ENCODE measurements at places on chromosomes 4 and X.

DNA sequence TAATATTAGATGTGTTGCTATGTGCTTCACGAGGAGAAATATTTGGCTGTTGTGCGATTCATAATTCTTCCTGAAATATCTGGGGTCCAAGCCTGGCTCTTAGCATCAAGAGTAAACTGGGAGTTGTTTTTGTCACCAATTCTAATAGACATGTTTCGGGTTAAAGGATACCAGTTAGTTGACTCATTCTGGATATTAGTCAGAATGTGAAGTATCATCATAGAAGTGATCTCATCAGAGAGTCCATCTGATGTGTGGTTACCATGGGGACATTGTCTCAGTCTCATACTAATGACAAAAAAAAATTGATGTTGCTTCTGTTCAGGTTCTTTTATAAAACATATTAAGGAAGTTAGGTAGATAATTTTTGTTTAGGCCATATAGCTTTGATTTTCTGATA, 57.2 kb upstream of the MTMR1 start:
- DNase-seq: peak; percentile 70

DNA sequence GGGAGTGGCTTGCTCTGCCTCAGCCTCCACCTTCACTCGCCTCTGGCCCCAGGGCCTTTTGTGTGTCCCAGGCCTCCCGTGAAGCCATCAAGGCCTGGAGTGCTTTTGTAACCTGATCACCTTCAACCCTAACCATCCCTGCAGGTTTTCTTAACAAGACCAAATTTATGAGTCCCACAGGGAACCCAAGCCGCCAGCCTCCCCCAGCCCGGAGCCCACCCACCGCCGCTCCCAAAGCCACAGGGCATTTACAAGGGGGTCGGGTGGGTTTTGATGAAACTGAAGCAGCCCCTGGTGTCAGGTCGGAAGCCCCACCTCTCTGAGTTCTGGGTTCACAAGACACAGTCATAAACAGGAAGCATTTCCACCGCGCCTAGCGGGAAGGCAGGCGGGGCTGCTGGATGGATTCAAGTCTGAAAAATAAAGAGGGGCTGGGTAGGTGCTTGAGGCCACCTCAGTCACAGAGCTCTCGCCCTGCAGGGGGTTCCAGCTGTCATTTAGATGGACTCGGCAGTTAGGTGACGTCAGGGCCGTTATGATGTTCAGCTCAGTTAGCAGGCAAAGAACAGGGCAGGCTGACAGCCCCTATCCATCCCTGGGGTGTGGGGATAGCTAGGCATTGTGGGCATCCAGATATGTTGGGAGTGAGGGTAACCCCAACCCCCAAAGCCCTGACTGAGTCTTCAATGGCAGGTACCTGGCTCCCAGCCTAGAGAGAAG, 128.5 kb downstream of the BCOR start:
- peak; percentile 16 for DNase-seq

- DNase-seq: no peak
These were observed 110.6 kb downstream of the NEXMIF start for GRCh38 chrX:74814681-74815080.

- peak; percentile 24 for DNase-seq
These were observed 253.6 kb downstream of the PPP1R2C start for GRCh38 chrX:42524379-42524778.

GRCh38 chr4:185201977-185202962, 1.5 kb downstream of the CFAP97 start:
- DNase-seq: peak; percentile 45

- DNase-seq: no peak
These were observed 10.6 kb downstream of the NYX start for GRCh38 chrX:41457613-41458192.

DNA sequence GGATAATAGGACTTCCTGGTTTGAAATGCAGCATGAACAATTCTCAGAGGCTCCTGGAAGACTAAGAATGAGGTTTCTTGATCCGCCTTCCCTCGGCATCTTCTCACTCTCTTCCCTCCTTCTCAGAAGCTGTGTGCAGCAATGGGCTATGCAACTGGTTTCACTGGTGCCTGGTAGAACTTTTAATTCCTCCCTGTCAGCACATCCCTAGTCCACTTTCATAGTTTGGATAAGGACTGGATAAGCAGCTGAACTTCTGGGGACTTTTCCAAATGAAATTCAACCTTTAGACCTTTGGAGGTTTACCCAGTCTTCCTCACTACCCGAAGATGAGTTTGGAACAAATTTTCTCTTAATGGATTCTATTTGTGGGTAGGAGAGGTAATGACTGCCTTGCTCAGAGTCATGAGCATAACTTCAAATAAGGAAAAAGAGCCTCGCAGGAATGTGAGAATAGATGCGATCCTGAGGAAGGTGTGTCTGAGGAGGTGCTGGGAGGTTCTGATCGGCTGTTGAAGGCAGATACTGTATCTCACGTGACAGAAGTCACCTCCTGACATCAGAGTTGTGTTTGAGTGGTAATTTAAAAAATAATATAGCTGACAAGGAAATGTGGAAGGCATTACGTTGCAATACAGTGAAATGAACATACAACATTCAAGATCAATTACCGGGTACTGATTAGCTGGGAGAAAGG, 56.0 kb upstream of the HAND2 start:
- DNase-seq: no peak

GRCh38 chr4:162403419-162403818, 239.6 kb upstream of the FSTL5 start:
- DNase-seq: no peak

GRCh38 chr4:177263818-177264217, 45.9 kb upstream of the NEIL3 start:
- no peak for DNase-seq

DNA sequence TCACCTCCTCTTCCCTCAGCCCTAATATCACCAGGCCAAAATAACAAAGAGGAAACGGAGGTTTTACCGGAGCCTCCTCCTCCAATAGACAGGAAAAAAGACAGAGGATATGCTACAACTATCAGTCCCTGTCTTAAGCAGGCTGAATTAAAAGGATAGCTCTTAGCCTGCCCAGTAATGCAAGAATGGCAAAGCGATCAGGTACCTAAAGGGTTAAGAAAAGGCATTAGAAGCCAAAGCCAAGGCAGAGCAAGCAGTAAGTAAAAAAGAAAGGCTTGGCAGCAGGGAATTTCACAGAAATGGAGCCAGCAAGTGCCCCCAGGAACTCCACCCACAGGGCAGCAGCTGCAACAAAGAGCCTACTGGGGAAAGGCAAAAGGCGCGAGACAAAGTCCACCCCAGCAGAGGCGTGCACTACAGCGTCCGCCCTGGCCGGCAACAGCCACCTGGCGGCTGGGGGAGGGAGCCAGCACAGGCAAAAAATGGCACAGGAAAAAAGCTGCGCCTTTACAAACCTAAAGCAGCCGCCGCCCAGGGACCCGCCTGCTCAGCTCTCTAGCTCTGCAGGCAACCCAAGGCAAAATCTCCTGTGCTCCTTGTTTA, 220.6 kb upstream of the ZC4H2 start:
- DNase-seq: no peak

- DNase-seq: no peak
These were observed 118.6 kb upstream of the VCX3B start for GRCh38 chrX:8346060-8346459.

DNA sequence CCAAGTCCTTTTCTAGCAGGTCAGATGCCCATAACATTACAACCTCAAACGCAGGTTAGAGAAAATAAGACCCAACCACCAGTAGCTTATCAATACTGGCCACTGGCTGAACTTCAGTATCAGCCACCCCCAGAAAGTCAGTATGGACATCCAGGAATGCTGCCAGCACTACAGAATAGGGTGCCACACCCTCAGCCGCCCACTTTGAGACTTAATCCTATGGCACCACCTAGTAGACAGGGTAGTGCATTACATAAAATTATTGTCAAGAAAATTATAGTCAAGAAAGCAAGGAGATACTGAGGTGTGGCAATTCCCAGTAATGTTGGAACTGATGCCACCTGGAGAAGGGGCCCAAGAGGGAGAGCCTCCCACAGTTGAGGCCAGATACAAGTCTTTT, 19.9 kb upstream of the TRIM61 start:
- DNase-seq: peak; percentile 30

DNA sequence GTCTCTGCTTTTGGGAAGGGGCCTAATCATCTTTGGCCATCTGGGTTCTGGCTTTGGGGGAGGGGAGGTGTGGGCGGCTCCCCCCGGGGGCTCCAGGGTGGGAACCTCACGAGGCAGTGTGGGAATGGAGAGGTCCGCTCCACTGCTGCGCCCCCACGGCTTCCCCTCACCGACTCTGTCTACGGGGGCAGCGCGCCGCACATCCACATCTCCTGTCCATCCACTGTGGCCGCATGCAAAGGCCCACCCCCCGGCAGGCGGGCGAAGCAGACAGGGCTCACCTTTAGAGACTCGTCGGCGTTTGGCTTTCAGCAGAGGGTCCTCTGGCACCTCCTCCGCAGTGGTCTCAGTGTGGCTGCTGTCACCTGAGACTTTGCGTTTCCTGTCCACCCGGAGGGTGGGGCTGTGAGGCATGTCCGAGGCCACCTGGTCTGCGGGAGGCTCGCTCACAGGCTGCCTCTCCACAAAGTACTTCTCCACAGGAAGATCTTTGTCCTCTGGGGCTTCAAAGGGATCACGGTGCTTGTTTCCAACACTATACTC, 33.6 kb downstream of the BCOR start:
- DNase-seq: no peak

DNA sequence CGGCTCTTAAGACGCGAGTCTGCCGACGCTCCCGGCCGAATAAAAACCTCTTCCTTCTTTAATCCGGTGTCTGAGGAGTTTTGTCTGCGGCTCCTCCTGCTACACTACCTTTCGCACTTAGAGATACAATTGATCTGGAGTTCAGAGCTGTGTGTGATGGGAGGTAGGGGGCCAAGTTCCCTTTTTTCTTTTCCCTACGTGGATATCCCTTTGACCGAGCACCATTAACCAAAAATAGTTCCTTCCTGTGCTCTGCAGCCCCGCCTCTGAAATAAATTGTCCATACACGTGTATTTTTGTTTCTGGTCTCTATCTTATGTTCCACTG, 555 bp upstream of the PGM2 start:
- DNase-seq: no peak

DNA sequence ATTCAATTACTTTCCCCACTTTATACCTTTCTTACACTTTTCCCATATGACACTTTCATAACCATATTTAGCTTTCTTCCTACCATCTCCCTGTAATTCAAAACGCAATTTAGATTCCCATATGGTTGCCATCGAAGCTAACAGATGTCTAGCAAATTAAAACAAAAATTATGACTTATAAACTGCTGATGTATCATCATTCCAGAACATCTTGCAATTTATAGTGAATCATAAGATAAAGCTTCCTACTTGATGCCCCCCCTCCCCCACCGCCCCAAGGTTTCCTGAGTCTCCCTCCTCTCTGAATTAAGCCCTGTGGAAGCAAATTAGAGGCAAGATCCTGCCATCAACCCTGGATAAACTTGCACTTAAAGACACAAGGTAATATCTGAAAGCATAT, 5.4 kb downstream of the TSPAN5 start:
- DNase-seq: peak; percentile 64

DNA sequence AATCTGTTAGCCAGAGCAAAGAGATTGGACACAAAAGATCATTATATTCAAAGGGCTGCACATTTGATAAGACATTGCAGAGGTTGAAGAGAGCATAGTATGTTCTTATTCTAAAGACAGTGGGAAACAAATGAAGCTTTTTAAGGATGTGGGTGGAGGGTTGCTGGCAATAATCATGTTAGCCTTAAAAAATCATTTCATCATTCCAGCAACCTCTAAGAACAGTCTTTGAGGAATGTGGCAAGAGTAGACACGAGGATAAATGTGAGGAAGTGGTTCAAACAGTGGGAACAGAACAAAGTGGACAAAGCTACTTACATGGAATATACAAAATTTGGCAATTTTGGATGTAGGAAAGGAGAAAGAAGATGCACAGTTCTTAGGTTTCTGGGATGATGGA, 167.3 kb upstream of the SPRY1 start:
- DNase-seq: no peak

DNA sequence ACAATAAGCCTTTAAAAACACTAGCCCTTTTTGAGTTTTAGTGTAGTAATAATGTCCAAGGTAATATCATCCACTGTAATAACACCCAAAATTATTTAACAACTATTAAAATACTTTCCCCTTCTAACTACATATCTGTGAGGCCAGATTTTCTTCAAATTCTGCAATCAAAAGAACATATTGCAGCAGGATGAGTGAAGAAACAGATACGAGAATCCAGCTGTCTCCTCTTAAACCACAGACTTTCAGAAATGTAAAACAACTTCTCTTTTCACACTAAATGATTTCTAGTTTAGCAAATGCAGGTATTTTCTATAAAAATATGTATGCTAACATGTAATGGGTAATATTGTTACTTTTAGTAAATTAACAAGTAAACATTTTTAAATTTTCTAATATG, 148.9 kb downstream of the PRDM5 start:
- peak; percentile 25 for DNase-seq

- DNase-seq: no peak
These were observed 323.2 kb downstream of the ARHGAP24 start for GRCh38 chr4:85798012-85798770.

DNA sequence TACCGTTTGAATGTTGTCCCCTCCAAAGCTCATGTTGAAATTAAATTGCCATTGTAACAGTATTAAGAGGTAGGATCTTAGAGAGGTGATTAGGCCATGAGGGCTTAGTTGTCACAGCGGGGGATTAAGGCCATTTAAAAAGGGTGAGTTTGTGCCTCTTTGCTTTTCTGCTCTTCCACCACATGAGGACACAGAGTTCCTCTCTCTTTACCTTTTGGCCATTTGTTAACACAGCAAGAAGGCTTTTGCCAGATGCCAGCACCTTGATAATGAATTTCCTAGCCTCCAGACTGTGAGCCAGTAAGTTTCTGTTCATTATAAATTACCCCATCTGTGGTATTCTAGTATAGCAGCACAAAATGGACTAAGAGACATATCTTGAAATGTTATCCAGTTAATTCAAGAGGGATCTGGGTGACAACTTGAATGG, 7.8 kb upstream of the HERC3 start:
- no peak for DNase-seq

DNA sequence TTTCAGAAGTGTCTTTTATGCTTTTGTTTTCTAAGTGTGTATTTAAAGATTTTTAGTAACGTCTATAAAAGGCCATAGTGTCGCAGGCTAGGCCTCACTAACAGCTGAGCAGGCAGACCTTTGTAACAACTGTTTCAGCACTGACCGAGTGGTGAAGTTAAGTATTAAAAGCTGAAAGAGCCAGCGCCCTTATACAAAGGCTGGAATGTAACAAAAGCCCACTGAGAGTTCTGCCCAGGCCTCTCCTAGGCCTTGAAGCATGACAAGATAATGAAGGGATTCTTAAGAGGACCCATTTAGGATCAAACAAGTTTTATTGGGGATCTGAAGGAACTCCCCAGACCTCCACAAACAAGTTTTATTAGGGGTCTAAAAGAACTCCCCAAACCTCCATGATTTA, 722.5 kb upstream of the PRKX start:
- no peak for DNase-seq

DNA sequence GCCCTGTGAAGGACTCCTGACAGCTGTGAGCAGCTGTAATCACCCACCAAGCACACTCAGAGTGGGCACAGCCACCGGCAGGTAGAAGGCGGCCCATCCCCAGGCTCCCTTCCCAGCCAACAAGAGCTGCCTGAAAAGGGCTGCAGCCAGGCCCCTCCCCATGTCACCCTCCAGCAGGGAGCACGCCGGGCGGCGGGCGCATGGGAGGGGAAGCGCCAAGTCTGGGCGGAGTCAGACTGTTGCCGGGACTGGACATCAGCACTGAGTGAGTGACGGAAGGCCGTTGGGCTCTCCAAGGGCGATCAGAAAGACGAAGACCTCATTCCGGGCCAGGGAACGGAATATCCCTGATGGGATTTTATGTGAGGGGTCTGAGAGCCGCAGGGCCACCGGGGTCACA, 82.1 kb downstream of the PPP2R2C start:
- DNase-seq: peak; percentile 15

GRCh38 chr4:169024762-169025161, 14.7 kb upstream of the CBR4 start:
- DNase-seq: peak; percentile 77

Measured in choroid plexus epithelial cell (primary cell).